ENCODE measurements at places on chromosomes 7 and 10.

DNA sequence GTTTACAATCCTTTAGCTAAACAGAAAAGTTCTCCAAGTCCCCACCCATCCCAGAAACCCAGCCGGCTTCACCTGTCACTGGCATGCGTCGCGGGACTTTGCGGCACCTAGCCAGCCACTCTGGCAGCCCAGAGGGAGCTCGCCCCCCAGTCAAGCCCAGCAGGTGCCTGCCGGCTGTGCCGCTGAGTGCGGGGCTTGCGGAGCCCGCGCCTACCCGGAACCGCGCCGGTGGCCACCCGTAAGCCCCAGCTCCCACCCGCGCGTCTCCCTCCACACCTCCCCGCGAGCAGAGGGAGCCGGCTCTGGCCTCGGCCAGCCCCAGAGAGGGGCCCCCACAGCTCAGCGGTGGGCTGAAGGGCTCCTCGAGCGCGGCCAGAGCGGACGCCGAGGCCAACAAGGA lies 446.1 kb downstream of the GRM8 start:
- DNase-seq, result no peak

GRCh38 chr7:125098377-125098970 lies 168.8 kb upstream of the POT1 start:
- no peak for DNase-seq

GRCh38 chr10:132066812-132067211 lies 1.1 kb downstream of the JAKMIP3 start:
- DNase-seq, result no peak

DNA sequence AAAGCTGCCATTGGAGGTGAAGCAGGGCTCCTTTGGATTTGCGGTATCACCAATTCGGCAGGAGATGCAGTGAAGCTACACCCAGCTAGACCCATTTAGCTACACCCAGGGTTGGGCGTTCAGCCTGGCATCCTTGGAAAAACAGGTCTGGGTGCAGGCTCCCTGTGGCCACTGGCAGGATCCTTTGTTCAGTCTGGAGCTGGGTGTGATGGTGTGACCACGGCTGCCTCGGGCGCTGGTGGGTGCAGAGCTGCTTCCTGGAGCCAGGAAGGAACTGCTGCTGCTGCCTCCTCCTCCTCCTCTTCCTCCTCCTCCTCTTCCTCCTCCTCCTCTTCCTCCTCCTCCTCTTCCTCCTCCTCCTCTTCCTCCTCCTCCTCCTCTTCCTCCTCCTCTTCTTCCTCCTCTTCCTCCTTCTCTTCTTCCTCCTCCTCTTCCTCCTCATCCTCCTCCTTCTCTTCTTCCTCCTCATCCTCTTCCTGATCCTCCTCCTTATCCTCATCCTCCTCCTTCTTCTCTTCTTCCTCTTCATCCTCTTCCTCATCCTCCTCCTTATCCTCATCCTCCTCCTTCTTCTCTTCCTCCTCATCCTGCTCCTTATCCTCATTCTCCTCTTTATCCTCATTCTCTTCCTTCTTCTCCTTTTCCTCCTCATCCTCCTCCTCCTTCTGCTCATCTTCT lies 84.0 kb downstream of the GRK5 start:
- DNase-seq, result no peak

DNA sequence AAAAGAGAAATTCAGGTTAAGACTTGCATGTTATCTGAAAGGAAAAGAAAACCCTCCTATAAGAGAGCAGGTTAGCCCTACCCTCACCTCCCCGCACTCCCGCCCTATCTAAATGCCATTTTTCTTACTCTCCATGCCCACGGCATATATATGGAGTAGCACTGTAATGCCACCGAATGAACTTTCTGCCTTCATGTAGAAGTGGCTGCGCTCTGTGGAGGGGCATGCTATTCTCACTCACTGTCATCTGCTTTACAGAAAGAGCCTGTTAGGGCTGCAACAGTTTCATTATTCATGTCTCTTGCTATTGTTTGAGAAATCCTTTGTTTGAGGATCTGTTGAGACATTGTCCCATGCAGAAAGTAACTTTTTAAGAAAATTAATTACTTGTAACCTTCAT lies 1190.6 kb downstream of the SORCS1 start:
- no peak for DNase-seq

DNA sequence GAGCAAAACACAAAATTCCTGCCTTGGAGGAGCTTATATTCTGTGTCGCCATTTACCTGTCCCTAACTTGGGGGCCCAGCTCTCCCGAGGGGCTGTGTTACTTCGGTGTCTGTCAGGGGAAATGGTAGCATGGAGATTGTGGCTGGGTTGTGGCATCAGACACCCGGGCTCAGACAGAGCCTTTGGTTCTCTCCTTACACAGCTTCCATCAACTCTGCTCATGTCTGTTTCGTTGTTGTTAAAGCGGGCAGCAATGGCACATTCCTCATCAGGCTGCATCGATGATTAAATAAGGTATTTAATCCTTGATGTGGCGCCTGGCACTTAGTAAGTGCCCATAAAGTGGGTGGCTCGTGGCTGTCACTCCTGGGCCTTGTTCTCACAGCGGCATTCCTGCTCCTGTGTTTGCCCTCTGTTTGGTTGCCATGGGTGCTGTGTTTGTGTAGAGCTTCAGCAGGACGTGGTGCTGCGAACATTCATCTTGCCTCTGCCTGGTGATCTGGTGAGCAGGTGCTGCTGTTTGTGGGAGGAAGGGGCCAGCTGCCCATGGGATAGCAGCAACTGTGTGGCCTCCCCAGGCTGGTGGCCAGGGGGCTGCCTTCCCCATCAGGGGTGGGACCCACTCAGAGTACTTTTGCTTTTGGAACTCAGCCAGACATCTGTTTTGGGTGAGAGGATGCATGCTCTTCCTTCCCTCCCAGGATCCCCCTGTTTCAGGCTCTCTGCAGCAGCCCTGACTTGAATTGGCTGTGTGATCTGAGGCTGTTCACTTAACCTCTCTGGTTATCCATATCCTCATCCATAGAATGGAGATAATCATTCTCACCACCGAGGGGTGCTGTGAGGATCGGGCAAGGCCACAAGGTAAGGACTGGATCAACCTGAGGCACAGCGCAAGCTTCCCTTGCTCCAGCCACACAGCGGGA lies 207.2 kb upstream of the SVIL start:
- peak; percentile 87 for DNase-seq

- DNase-seq, result no peak
Measured at GRCh38 chr10:42975005-42975493, 101.8 kb upstream of the RET start.

DNA sequence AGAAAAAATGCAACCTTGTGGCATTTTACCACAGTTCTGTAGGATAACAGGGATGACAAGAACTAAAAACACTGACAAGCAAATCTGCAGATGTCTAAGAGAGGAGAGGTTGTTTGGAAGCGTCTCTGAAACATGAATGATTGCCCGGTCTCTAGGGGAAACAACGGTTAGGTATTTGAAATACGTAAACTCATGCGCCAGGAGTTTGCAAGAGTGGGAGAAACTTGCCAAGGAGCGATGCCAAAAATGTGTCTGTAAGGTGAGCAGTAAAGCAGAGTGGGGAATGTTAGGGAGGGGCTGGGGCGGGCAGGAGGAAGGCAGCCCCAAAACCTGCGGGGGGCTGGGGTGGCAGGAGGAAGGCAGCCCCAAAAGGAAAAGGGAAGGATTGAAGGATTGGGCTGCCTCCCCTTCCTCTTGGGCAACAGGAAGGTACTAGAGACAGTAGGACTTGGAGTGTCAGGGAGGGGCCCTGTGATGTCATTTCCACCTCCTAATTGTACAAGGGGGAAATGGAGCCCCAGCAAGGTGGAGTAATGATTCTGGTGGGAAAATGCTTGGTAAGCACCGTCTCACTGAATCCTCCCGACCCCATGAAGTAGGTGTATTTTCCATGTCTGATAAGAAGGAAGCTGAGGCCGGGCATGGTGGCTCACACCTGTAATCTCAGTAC lies 33.2 kb upstream of the PLEKHA1 start:
- DNase-seq, result no peak

GRCh38 chr7:87369216-87369615 lies 23.8 kb downstream of the CROT start:
- no peak for DNase-seq

- DNase-seq, result no peak
Measured at GRCh38 chr7:139992353-139993044, 70.3 kb downstream of the PARP12 start.

DNA sequence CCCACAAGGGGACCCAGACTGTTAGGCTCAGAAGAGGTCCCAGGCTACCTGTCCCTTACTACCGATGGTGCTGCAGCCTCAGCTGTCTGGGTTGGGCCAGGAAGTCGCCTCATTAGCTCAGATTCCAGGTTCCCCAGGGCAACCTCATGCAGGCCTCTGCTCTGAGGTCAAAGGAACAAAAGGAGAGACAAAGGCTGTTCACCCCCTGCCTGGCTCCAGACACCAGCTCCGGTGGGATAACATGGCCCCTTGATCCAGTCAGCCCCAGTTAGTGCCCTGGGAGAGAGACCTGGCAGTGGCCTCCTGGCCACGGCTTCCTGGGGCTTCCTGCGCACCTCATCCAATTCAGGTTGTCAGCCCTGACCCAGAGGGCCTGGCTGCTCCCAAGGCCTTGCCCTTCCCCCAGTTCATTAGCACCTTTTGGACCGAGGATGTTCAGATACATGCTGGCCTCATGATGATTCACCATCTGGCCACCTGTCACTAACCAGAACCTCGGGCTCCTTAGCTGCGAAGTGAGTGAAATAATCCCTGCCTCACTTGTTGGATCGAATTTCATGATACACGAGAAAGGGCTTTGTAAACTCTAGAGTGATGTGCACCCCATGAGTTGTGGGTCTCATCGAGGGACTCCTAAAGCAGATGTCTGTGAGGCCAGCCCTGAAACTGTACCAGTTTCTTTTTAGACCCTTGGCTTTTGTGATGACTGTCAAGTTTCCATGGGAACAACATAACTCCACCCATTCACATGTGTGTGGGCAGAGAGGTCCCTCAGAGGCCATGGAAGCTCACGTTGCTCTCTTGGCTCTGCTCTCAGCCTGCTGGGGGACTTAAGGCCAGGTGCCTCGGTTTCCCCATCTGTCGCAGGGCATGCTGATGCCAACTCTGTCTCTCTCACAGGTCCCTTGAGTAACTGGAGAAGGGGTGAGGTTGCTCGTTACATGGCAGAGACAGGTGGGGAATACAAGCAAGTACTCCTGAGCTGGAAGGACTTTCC lies 79.5 kb upstream of the PCBD1 start:
- DNase-seq, result no peak

DNA sequence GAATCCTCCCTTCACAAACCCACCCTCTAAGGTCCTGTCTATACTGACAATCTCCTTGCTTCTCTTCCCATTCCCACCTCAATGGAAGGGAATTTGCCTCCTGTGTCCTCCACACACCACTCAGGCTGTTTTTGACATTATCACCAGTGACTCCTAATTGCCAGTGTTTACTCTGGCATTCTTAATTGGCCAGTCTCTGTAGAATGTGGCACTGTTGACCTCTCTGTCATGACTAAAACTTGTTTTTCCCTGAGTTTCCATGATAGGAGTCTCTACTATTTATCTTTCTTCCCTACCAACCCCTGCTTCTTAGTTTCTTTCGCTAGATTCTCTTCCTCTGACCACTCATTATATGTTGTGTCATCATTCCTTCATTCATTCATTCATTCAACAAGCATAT lies 12.1 kb downstream of the SLC16A12 start:
- no peak for DNase-seq

DNA sequence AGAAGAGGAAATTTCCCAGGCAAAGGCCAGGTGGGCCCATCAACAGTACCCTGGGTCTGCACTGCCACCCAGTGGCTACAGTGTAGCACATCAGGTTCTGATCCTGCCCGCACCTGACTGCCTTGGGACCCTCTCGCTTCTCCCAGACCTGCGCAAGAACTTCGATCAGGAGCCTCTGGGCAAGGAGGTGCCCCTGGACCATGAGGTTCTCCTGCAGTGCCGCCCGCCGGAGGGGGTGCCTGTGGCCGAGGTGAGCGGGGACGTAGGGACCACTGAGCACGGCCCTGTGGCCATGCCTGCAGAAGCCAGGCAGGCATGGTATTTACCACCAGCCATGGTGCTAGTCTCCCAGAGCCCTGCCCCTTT lies 33.9 kb upstream of the SLC29A3 start:
- no peak for DNase-seq

GRCh38 chr7:29642494-29643155 lies 79.0 kb downstream of the PRR15 start:
- DNase-seq, result no peak

- no peak for DNase-seq
Measured at GRCh38 chr7:47953822-47954221, 5.6 kb upstream of the PKD1L1 start.

GRCh38 chr7:142440906-142441411 lies 183.1 kb upstream of the PRSS58 start:
- no peak for DNase-seq

DNA sequence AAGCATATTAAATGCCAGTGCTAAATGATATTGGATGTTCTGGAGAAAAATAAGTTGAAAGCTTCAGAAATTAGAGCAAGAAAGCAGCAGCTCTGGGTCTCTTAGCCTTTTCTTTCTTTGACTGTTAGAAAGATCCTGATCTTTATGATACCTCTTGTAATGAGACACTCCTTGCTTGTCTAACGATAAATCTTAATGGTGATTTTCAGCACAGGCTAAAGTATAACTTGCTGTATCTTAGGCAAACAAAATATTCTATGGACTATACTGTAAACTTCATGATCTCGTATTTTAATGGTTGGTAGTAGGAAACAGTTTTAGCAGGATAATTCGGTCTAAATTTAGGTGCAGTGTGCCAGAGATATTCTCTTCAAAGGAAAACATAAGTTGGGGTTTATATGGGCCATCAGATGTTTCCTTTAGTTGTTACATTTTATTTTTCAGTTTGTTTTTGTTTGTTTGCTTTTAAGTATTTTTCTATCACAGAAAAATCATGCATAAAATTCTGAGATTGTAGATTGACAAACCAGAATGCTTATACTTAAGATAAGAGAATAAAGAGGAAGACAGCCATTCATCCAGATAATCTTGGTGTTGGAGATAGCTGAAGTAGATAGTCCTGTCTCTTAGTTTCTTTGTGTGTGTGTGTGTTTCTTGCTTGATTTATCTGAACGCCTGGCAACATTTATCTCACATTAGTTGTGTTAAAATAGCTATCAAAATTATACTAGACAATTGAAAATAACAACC lies 4.7 kb downstream of the CASD1 start:
- no peak for DNase-seq

- DNase-seq, result no peak
Measured at GRCh38 chr10:89301232-89301631, 614 bp upstream of the IFIT2 start.

GRCh38 chr7:84092207-84092606 lies 102.4 kb downstream of the SEMA3A start:
- no peak for DNase-seq

DNA sequence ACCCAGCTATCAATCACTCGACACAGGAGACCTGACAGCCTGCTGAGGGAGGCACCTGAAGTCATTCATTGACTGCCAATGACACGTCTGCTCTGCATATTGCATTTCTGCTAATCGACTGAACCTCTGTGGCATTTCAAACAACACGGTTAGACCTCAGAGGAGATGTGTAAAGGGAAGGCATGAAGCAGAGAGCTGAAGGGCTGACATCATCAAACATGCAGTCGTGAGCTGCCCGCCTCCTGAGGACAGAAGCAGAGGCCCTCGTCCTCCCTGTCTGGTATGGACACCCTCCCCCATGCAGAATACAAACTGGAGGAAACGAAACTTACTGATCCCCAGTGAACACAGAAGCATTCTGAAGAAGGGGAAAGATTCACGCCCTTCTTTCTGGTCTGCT lies 462.6 kb upstream of the MGMT start:
- no peak for DNase-seq

GRCh38 chr7:140229591-140230515 lies 53.1 kb upstream of the KDM7A start:
- no peak for DNase-seq

GRCh38 chr7:107075863-107076574 lies 31.5 kb downstream of the PRKAR2B start:
- no peak for DNase-seq

- no peak for DNase-seq
Measured at GRCh38 chr7:27775782-27776181, 35.8 kb downstream of the TAX1BP1 start.

- DNase-seq, result no peak
Measured at GRCh38 chr7:5470167-5470532, 46.5 kb upstream of the TNRC18 start.
